ENCODE measurements at places on chromosomes 2 and 18. TPM values are rescaled to one million over a fixed set of nuclear protein-coding genes. Genes with fewer than 3 reads are reported as not detected.

Gene RBM44
- total RNA-seq = 1.5 TPM

DNA sequence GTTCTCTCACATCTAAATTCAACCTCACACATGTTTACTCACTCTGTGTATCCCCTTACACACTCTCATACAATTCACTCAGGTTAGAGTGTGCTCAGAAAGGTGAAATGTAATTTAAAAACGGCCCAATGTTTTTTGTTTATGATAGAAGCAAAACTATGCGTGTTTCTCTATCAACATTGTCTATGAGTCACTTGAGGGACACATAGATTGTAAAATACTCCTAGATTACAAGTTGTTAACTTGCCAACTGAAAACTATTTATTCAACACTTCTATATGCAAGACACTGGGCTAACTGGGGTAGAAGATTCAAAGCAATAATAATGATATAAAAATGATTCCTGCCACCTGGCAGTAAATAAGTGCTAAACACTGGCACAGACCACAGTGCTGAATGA, 24.6 kb downstream of the CCDC195 start:
- no peak for DNase-seq

Gene BOLA3
- 28.2 TPM for total RNA-seq

Gene FMNL2
- total RNA-seq = 29.0 TPM

Gene MSTN
- not detected for total RNA-seq

GRCh38 chr2:167128130-167128529, 239.8 kb downstream of the XIRP2 start:
- DNase-seq = no peak

DNA sequence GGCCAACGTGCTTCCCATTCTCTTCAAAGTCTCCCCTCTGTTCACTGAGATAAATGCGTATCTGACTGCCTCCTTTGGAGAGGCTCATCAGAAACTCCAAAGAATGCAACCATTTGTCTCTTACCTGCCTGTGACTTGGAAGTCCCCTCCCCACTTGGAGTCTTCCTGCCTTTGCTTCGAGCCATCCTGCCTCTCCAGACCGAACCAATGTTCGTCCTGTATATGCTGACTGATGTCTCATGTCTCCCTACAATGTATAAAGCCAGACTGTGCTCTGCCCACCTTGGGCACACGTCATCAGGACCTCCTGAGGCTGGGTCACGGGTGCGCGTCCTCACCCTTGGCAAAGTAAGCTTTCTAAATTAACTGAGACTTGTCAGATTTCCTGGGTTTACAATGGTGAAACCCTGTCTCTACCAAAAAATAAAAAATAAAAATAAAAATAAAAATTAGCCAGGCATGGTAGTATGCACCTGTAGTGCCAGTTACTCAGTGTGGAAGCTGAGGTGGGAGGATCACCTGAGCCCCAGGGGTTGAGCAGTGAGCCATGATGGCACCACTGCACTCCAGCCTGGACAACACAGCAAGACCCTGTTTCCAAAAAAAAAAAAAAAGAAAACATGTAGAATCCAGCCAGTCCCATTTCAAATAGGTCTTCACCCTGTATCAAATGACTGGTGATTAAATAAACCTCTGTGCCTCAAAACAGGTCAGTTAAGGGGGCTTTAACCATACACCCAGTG, 29.0 kb downstream of the HDLBP start:
- DNase-seq = no peak

Gene ASXL3
- total RNA-seq = not detected

Gene IL18R1
- 3.4 TPM for total RNA-seq

DNA sequence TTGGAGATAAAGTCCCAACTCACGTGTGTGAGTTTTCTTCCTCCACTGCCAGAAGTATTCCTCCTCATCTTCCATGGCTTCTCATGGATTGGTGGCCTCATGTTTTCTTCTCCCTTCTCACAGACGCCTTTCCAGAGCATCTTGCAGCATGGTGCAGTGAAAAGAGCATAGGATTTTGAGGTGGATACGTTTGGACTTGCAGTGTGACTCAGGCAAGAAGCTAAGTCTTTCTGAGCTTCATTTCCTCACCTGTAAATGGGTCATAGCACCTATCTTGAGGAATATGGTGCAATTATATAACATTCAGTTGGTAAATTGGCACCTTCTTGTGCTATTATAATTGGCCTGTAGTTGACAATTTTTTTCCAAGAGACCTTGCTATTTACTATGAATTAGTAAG, 247.6 kb downstream of the RDH14 start:
- DNase-seq = no peak

Gene CROCC2
- not detected for total RNA-seq

- DNase-seq = no peak
Measured at GRCh38 chr2:7755879-7756278, 838.7 kb downstream of the RNF144A start.

DNA sequence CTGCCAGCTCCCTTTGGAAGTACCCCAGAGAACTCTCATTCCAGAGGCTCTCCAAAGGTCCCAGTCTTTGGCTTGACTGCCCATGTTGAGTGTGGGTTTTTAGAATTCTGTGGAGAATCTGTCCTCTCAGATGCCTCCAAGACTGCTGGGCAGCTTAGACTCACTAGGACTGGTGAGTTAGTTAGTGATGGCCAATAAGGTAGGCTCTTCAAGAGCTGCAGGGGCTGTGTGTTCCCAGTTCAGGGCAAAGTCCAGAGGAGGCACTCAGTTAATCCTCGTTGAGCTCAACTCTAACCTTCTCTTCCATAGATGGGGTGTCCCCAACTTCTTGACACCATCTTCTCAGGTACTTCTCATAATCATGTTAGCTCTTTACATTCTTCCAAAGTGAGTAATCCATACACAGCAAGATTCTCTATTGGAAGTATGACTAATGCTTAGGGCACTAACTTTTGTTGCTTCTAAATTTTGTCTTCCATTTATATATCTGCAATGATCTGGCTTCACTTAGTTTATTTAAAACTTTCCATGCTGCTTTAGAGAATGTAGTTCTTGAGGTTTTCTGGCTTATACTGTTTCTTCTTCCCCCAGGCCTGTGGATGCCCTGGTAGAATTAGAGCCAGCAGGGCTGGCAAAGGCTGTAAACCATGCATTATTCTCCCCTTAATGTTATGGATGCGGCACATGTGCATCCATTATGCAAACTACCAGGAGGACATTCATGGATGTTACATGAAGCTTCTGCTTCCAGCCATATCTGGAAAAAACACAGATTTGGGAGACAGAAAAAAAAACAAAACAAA, 88.9 kb downstream of the POLE4 start:
- peak; percentile 66 for DNase-seq

DNA sequence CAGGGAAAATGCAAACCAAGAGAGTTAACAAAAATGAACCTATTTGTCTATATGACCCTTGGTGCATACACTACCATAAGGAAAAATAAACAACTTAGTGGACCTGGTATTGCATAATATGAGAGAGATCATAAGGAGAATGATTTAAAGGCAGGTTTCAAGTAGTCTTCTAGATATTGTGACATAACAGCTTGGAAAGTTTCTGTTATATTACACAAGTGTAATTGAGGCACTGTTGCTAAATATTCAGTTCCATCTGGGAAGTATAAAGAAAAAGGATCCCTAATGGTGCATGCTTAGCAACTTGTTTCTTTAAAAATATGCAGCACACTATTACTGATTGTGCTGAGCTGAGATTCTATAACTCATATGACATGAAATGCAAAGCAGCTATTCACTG, 252.2 kb upstream of the SPHKAP start:
- DNase-seq = no peak

DNA sequence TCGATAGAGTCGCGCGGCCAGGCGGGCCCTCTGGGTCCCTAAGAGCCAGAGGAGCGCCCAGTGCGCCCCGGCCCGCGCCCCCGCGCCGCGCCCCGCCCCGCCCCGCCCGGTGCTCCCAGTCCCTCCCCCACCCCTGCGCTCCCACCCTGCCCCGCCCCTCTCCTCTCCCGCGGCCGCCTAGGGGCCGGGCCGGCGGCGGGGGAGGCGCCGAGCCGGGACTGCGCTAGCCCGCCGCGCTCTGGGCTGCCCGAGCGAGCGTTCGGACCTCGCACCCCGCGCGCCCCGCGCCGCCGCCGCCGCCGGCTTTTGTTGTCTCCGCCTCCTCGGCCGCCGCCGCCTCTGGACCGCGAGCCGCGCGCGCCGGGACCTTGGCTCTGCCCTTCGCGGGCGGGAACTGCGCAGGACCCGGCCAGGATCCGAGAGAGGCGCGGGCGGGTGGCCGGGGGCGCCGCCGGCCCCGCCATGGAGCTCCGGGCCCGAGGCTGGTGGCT, at the start of gene GPC1:
Gene GPC1, plus strand, starts transcription at position 207 of the 491 bp plus-strand sequence. Its CDS starts 256 bp downstream, at position 463.
- DNase-seq = peak; percentile 54

- DNase-seq = no peak
Measured at GRCh38 chr18:45602926-45603325, 12.3 kb upstream of the SLC14A2 start.

Gene DPP4
- 0.35 TPM for total RNA-seq

DNA sequence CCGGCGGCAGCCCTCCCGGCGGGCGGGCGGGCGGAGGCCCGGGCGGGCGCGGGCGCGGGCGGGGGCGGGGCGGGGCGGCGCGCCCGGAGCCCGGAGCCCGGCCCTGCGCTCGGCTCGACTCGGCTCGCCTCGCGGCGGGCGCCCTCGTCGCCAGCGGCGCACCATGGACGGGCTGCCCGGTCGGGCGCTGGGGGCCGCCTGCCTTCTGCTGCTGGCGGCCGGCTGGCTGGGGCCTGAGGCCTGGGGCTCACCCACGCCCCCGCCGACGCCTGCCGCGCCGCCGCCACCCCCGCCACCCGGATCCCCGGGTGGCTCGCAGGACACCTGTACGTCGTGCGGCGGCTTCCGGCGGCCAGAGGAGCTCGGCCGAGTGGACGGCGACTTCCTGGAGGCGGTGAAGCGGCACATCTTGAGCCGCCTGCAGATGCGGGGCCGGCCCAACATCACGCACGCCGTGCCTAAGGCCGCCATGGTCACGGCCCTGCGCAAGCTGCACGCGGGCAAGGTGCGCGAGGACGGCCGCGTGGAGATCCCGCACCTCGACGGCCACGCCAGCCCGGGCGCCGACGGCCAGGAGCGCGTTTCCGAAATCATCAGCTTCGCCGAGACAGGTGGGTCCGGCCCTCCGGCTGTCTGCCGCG, at the start of gene INHBB:
Gene INHBB, plus strand, starts transcription at position 111 of the 641 bp plus-strand sequence. Its CDS starts 53 bp downstream, at position 164.
- no peak for DNase-seq

DNA sequence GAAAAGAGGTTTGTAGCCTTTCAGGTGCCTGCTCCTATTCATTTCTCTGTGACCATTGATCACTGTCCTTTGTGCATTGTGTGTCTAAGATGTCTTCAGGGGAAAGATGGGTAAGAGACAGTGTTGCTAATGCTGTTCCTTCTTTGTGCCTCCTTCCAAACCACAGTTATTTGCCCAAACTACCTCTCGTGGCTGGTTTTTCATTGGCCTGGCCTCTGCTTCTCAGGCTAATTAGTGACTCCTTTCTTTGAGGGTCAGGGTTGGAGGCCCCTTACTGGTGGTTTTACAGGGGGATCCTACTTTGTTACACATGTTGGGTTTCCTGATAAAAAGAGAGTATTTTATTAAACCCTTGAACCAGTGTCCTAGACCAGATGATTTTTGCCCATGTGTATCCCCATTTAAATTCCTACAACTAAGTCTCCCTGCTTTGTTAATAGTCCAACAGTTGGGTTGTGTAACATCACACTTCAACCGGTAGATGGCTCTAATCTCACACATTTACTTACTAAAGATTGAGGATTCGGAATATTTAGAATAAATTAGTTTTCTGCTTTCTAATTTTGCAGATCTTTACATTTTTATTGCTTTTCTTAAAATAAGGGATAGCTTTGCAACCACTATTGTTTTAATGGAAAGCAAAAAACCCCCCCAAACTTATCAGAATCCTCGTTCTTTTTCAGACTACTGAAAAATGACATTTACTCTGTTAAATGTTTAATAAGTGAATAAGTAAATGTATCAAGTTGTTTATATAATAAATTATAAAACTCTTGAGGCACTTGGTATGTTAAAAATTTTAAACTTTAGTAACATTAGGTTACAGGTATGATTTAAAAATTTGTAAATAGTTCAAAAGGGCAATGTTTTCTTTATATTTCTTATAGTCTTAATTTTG, 2.4 kb downstream of the MARS2 start:
- DNase-seq = no peak

Gene UCN
- 2.8 TPM for total RNA-seq

DNA sequence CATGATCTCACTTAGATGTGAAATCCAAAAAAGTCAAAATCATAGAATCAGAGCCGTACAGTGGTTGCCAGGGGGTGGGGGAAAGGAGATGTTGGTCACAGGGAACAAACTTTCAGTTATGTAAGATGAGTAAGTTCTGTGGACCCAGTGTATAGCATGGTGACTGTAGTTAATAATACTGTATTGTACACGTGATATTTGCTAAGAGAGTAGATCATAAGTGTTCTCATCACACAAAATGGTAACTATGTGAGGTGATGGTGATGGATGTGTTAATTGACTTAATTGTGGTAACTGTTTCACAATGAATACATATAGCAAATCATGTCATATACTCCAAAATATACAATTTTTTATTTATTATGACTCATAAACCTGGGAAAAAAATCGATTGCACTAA, 202.1 kb upstream of the SMAD7 start:
- DNase-seq = no peak

Gene MERTK
- total RNA-seq = 3.4 TPM

- DNase-seq = no peak
Measured at GRCh38 chr2:70133491-70134322, 46.4 kb downstream of the PCBP1 start.
